ENCODE measurements at places on chromosomes 1 and 21.

GRCh38 chr1:39170731-39171667 is 33.5 kb upstream of the MACF1 start:
- no peak for DNase-seq

- no peak for DNase-seq
These were observed 364 bp downstream of the GOLPH3L start for GRCh38 chr1:150696590-150696989.

DNA sequence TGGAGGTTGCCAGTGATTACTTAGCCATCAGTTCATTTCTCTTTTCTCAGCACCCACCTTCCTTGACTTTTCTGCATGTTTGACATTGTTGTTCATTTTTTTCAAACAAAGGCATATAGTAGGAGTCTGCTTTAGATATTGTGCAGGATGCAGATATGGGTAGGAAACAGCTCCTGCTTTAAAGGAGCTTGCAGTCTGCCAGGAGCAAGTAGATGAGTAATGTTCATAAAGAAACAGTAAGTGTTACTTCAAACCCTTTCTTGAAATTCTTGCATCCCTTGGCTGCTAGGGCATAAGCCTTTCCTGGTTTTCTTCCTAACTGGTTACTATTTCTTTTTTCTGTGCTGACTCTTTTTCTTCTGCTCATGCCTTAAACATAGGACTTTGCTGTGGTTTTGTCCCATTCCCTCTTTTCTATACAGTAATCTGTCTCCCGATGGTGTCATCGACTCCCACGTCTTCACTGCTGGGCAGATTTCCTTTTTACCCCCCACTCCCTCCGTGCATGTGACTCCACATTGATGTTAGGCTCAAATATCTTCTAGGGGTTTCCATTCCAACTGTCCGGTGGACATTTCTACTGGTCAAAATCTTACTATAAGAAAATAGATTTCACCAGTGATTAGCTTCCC is 20.4 kb downstream of the PTGFRN start:
- DNase-seq = no peak

GRCh38 chr1:25473653-25474225 is 43.0 kb downstream of the MACO1 start:
- no peak for DNase-seq

DNA sequence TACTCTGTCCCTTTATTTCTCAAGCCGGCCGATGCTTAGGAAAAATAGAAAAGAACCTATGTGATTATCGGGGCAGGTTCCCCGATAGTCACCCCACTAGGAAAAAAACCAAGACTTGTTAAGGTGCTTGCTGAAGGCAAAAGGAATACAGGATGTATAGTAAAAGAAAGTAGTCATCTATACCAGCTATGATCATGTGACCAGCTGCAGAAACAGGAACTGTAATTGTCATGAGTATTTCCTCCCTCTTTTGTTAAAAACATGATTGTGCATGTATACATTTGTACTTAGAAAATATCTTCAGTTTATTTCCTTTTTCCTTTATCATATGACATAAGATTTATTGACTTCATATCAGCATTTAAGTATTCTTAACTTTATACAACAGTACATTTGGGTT is 30.5 kb downstream of the PIGK start:
- no peak for DNase-seq

DNA sequence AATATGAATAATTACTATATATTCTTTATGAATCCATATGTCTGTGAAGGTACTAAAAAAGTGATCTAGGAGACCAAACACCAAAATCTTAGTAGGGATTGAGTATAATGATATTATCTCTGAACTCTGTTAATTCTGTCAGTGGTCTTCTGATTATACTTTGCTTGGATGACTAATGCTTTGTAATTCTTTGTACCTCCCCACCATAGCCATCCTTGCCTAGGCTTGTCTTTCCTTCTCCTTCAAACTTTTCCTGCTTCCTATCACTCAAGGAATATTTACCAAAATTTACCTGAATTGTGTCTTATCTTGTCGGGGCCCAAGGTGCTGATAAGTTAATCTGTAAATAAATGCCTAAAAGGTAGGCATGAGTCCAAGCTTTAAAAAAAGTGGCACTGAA is 845 bp upstream of the RGS5 start:
- no peak for DNase-seq

Measured in GM20000 (cell line).